Stimulated activated naive CD4-positive, alpha-beta T cell (primary cell): ENCODE measurements at places on chromosomes 11 and 22.

- DNase-seq, result no peak
These were observed 8.2 kb downstream of the SOX6 start for GRCh38 chr11:16347928-16348685.

- no peak for DNase-seq
These were observed 5.0 kb downstream of the MICALL1 start for GRCh38 chr22:37910890-37911672.

DNA sequence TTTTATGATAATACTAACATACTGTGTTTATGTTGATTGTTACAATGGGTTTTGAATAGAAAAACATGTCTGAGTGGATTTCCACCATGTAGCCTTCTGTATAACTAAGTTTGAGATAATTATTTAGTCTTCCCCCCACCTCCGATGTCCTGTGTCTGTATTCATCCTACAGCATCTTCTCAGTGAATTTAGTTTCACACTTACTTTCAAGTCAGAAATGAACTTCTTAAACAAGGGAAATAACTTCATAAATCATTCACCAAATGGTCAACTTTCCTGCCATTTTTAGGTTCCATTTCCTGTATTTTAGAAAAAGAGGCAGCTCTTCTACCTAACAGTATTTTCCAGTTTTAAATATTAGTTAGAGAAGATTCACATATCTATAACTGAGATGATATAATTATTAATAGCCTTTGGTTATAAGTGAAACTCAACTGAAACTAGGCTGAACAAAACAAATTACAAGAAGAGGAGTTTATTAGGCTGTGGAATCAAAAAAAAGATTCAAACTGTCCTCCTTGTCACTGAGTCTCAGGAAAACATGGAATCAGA is 3.5 kb downstream of the OR51B5 start:
- no peak for DNase-seq

GRCh38 chr11:72792437-72793021 is 1.3 kb downstream of the STARD10 start:
- no peak for DNase-seq

- DNase-seq, result no peak
These were observed 33.2 kb downstream of the RELT start for GRCh38 chr11:73409431-73409830.

DNA sequence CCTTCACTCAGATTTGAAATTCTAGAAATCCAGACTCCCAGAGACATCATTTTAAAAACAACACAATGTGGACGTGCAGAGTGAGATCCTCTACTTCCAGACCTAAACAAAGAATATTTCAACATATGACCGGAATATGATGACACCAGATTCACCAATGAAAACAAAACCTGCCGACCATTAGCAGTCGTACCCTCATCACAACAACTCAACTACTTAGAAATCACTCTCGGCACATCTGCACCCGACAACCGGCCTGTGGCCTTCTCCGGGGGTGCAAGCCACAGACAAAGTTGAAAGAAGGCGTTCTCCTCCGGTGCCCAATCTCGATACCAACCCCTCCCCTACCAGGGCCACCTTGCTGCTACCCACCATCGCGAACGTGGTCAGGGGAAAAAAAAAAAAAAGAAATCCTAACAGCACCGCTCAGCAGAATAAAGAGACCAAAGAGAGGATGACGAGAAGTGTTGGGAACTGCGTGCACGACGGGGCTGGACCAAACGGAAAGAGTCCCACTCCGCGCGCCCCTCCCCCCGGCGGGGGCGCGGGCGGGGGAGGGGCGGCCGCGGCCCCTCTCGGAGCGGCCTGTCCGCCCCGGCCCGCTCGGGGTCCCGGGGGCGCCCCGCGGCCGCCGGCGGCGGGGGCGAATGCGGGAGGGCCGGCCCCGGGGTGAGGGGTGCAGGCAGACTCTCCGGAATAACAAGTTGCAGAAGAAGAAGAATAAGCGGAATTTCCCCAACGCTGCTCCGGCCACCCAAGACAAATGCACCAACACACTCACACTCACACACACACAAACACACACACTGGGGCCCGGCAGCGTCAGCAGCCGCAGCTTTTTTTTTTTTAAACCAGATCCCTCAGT is 1.7 kb downstream of the PHF21A start:
- peak; percentile 57 for DNase-seq

- DNase-seq, result no peak
These were observed 2.8 kb downstream of the MAP3K11 start for GRCh38 chr11:65611028-65611757.
